ENCODE measurements at places on chromosomes 12 and 14.

DNA sequence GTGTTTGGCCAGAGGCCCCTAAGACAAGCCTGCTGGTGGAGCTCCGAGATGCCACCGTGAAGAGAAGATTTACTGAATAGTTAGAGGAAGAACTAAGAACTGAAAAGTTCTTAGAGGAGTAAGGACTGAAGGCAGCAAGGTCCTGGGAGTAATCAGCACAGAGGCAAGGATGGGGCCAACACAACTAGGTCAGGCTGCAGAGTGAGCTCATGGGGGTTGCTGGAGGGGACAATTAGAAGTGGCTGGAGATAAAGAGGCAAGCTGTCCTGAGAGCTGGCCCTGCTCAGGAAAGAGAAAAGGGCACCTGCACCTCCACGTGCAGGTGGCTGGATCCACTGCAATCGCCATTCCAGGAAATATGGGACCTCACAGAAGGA, 52.7 kb downstream of the NFKBIA start:
- no peak for DNase-seq

GRCh38 chr12:17478908-17479673, 610.9 kb downstream of the RERGL start:
- DNase-seq: peak; percentile 43

DNA sequence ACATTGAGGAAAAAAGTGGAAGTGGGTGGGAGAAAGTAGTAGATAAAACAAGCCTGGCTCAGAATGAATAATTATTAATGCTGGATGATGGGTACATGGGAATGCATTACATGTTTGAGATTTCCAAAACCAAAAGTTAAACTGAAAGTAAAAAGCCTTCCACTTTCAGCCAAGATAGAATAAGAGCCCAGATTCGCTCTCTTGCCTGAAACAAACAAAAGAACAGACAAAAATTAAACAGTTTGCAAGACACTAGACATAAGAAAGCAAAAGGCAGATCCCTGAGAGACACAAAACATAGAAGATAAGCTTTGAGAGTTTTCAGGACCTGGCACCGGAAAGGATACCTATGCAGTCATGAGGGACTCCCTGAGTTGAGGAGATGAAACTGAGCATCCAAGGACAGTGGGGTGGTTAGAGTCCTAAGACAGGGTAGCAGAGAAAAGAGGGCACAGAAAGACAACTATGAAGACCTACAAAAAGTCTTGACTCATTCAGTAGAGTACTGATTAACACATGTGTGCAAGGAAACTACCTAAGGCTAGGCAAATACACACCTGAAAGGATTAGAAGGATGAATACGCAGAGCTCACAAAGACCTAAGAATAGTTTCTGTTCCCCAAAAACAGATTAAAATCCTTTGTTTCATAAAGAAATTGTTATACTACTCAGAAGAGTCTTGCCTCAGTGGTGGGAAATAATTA, 54.1 kb downstream of the CEP83 start:
- no peak for DNase-seq

GRCh38 chr14:50471838-50472465, 60.4 kb downstream of the MAP4K5 start:
- no peak for DNase-seq

- peak; percentile 81 for DNase-seq
These were observed 24.3 kb downstream of the SYNDIG1L start for GRCh38 chr14:74401504-74402241.

DNA sequence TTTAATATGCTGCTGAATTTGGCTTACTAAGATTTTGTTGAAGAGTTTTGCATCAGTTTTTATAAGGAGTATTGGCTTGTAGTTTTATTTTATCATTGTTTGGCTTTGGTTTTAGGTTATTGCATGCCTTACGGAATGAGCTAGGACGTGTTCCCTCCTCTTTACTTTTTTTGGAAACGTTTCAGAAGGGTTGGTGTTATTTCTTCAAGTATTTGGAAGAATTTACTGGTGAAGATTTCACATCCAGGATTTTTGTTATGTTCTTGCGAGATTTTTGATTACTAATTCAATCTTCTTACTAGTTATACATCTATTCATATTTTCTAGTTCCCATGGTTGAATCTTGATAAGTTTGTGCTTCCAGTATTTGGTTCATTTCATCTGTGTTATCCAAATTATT, 823.2 kb downstream of the SLC6A15 start:
- DNase-seq: no peak

- no peak for DNase-seq
These were observed 326.5 kb downstream of the NAV3 start for GRCh38 chr12:78157199-78157598.

DNA sequence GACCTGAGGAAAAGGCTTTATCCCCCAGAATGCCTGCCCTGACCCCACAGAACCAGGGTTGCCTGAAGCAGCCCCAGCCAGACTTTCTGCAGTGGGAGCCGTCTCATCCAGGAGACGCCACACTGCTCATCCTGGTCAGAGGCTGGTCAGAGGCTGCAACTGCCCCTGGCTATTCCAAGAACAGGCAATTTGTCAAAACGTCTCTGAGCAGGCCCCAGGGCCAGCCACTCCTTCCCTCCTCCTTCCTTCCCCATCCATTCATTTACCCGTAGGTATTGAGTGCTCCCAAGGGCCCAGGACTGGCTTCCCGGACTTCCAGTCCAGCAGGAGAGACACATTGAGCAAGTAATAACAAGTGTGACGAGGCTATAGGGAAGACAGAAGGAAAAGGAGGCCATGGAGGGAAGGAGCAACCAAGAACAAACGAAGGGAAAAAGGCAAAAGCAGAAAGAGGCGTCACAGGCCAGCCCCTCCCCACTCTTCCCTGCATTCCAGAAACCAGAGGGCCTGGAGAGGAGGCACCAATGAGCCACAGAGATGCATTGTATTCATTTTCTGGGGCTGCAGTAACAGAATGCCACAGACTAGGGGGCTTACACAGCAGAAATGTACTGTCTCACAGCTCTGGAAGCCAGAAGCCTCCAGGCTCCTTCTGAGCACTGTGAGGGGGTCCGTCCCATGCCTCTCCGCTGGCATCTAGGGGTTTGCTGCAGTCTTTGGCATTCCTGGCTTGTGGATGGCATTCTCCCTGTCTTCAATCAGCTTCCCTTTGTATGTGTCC, 21.0 kb upstream of the CD9 start:
- no peak for DNase-seq

GRCh38 chr14:61887628-61888027, 125.4 kb downstream of the SNAPC1 start:
- no peak for DNase-seq

- DNase-seq: no peak
These were observed 56.9 kb upstream of the GSC start for GRCh38 chr14:94826774-94827173.

- DNase-seq: no peak
These were observed 67.8 kb upstream of the FICD start for GRCh38 chr12:108447168-108447832.

DNA sequence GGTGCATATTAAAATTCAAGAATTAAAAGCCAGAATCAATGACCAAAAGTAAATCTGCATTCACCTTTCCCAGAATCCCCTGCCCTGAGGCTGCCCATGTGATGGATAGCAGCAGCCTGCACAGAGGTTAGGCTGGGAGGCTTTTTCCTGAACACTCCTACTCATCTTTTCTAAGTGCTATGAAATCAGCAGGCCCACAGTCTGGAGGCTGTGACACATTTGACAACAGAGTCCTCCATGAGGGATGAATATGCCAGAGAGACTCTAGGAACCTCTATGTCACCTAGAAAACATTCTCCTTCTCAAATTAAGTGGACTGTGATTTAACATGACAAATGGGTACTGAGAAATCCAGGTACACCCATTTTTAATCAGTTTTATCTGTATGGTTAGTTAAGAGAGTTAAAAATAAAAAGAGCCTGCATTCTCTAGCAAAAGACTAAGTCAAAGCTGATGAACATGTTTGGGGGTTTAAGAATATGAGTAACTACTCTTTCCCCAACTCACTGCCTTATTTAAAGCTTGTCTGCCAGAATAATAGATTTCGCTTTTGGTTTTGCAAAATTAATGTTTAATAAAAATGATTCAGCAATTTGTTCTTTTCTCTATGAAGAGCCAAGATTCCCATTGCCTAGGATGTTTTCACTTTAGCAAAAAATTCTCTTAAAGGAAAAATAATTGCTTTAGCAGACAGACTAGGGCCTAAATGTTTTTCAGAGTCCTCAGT, 115.0 kb downstream of the RTN1 start:
- no peak for DNase-seq

DNA sequence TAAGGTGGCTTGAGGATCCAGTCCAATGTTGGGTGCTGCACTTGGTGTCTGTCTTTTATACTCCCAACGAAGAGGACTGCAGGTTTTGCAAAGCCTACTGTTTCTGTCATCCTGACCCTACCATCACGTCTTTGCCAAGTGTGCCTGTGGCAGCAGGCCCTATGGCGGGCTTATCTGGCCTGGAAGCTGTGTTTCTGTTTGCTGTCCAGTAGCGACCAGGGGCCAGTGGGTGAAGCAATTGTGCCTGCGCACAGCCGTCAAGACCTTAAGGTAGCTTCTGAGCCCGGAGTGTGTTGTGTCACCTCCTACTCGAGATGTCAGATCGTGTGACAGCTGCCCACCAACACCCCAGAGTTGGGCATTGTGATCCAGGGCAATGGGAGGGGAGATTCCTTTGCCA, 62.7 kb downstream of the DDX51 start:
- no peak for DNase-seq

DNA sequence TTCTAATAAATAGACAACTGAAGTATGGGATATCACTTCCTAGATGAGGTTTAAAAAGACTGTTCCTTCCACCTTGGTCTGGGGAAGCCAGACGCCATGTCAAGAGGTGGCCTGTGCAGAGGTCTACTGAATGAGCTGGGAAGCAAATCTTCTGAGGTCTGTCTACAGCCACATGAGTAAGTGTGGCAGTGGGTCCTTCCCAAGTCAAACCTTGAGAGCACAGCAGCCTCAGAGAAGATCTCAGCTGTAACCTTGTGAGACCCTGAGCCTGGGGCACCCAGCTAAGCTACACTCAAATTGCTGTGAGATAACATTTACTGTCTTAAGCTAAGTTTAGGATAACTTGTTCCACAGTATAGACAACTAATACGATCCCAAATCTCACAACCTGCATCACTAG, 20.2 kb downstream of the NDUFA12 start:
- DNase-seq: no peak

GRCh38 chr12:98090731-98091130, 424.7 kb upstream of the TMPO start:
- DNase-seq: no peak

GRCh38 chr14:92494512-92494911, 19.1 kb upstream of the RIN3 start:
- DNase-seq: no peak

DNA sequence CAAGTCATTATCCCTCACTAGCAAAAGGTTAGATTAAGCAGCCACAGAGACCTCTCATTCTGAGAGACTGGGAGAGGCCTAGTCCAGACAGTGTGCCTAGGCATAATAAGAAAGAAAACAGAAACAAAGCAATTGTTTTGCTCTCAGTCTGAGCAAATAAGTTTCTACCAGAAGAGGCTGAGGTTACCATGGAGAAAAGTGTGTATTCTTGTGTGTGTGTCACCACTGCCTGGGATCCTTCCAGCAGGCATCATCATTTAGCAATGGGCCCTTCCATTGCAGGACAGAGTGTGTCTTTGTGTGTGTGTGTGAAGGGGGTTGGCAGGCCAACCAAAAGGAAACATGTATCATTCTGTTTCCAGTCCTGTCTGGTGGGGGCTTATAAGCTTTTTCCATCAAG, 3.7 kb downstream of the EFS start:
- DNase-seq: no peak

DNA sequence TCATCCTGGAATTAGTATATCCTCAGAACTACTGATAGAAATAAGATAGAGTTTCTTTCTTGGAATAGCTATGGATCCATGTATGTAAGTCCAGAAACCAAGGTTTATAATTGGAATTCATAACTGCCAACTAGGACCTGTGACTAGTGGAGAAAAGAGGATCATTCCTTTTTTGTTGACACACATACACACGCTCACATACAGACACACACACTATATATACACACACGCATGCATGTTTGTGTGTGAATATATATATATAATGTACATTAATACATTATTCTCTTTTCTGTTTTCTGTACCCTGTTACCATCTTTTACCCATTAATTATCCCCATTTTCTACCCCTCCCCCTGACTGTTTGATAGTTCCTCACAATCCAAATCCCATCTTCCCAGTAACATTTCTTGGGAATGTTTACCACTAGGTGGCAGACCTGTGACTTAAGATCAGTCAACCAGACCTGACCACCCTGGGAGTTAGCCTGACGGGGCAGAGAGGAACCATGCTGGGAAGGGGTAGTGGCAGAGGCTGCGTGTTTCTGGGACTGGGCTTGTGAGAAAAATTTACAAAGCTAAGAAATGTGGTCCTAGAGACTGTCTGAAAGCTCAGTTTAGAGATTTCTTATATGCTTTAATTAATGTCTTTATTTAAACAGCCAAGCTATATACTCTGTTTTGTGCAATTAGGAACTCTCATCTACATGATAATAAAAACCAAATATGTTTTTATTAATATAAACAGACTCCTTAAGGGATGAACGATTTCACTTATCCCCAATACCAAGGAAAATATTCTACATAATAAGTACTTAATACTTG, 308.0 kb downstream of the PPFIA2 start:
- DNase-seq: peak; percentile 71

- DNase-seq: no peak
These were observed 41.4 kb upstream of the MANSC4 start for GRCh38 chr12:27821259-27821973.

DNA sequence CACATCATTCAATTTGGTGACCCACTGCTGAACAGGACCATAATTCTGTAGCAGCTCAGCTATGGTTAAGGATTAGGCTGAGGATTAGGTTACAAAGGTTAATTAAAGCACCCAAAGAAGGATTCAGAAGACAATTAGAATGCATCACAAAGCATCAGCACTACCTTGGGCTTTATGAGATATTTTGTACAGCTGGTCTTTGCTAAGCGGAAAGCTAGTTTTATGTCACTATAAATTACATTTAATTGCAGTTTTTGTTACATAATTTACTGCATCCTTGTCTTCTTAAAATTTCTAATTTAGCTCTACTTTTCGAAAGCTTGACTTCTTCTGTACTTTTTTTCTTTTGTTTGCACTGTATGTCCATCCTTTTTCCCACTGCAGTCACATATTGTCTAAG, 711.5 kb downstream of the RPS29 start:
- no peak for DNase-seq

DNA sequence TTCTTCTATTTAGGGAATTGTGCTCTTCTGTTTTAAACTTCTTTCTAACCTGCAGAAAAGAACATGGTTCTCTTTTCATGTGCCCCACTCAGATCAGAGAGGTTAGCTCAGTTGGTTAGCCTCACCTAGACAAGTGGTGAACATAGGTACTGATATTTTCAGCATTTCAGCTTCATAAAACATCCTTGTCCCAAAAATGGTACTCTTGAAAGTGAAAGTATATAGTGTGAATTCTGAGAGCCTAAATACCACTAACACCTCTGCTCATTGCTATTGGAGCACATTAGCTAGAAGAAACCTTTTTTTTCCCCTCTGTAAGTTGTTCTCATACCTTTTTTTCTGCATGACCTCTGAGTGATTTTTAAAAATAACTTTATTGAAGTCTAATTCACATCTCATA, 17.6 kb downstream of the UBE3B start:
- no peak for DNase-seq

- DNase-seq: no peak
These were observed 182.2 kb downstream of the SLC5A8 start for GRCh38 chr12:101027816-101028215.
